ENCODE measurements at places on chromosomes 7 and 10.
A peak's percentile ranks its signal among the peaks of the same experiment; 100 is the strongest.

DNA sequence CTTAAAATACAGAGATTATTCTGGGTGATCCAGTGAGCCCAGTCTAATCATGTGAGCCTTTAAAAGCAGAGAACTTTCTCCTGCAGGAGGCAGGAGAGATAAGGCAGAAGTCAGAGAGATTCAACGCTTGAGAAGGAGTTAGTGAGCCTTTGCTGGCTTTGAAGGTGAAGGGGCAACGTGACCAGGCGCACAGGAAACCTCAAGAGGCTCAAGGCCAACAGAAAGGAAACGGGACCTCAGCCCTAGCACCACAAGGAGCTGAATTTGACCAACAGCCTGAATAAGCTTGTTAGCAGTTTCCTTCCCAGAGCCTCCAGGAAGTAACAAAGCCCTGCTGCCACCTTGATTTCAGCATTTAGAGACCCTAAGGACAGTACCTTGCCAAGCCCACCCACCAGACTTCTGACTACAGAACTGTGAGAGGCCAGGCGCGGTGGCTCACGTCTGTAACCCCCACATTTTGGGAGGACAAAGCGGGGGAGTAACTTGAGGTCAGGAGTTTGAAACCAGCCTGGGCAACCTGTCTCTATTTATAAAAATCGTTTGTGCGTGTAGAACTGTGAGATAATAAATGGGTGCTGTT, 87.3 kb upstream of the KAT6B start:
- no peak for DNase-seq

- no peak for DNase-seq
Observed at GRCh38 chr7:116194115-116194514, 16.2 kb upstream of the TES start.

GRCh38 chr7:131346885-131347592, 19.4 kb downstream of the MKLN1 start:
- DNase-seq, result no peak

DNA sequence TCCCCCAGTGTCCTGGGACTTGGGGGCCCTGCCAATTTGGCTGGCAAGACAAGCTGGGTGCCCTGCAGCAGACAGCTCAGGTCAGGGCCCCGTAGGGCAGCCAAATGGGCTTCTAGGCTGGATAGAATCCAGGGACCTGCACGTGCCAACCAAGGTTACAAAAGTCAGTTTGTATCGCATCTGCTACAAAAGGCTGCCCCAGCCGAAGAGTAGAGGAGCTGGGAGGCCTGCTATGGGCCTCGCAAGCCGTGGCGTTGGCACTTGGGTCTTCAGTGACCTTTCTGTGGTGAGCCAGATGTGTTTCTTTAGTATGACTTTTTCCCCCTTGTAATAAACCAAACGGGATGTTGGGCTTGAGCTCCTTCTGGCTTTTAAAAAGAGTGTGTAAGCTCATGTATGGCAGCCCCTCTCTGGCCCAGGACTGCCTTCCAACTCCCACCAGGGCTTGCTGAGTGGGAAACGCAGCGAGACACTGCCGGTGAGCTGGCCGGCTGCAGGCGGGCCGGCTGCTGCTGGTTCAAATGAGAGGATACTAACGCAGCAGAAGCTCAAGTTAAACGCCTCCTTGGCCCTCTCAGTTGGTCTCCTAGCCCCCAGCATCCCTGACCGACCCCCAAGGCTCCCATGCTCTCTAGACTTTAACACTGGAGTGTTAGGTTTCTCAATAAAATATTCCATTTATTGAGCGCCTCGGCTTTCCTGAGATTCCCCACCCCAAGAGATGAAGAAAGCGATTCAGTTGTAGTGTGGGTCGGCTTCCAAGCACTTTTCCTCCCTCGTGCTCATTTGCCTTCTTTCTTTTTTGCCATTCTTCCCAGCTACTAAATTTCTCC, 3.1 kb upstream of the HOXA10 start:
- DNase-seq, result peak; percentile 8

- peak; percentile 74 for DNase-seq
Observed at GRCh38 chr10:80855348-80855971, 317.8 kb downstream of the SH2D4B start.
